ENCODE measurements at places on chromosomes 11 and 22.

DNA sequence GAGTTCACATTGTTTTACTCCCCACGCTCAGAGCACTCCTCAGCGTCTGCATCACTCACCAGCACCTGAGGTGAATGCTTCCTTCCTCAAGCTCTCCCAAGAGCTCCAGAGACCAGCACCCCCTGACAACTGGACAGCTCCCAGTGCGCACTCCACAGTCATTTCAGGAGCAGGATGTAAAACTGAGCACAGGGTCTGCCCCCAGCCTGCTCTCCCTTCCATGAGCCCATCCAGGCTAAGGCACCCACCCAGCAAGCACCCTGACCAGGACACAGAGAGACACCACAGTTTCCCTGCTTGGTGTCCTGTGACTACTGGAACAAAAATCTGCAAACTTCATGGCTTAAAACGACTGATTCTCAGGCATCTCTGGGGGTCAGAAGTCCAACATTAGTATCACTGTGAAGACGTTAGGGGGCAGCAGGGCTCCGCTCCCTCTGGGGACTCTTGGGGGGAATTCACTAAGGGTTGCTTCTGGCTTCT lies 3.3 kb downstream of the SCGB1D2 start:
- DNase-seq = no peak

DNA sequence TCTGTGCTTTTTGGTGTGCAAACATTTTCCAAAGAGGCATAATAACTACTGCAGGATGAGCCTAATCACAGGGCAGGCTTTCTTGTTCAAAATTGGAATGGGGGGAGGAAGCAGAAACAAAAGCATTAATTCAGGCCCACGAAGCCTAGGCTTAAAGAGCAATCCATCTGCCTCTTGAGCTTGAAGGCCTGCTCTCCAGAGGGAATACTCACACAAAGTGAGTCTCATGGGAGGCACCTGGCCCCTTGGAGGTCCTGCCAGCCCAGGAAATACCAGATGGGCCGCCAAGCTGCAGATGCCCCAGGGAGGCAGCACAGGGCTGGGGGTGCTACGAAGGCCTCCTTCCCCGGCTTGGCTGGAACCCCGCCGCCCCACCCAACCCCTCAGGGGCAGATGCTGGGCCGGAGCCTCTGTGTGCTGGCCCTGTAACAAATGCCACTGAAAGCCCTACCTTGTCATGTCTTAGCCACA lies 39.3 kb upstream of the COMT start:
- no peak for DNase-seq

- no peak for DNase-seq
Observed at GRCh38 chr11:22554221-22554620, 71.4 kb downstream of the FANCF start.

DNA sequence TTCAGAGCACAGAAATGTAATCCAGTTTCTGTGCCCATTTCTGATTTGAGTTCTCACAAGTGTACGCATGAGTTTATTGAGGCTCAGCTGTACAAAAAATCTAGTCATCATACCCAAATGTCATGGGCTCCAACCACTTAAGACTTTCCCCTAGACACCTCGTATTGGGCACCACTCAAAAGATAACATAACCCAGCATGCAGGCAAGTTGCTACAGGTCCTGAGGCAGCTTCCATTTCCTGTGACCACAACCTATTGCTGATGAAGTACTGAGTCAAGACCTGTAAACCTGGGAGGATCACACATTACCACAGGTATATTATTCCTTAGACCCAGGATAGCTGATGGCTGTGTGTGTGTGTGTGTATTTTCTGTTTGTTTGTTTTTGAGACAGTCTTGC lies 95.2 kb downstream of the MRTFA start:
- no peak for DNase-seq

DNA sequence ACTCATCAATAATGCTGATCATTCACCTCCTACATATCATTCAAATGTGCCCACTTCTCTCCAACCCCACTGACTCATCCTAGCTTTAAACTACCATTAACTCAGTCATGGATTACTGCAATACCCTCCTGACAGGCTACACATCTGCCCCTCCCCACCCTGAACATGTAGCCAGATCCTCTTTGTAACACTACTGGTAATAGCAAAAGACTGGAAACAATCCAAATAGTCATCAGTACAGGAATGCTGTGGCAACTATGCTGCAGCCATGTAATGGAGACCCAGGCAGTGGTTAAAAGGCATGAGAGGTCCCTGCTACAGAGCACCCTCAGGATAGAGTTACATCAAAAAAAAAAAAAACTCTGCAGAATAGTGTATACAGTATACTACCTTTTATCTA lies 16.6 kb downstream of the SLC43A3 start:
- no peak for DNase-seq

DNA sequence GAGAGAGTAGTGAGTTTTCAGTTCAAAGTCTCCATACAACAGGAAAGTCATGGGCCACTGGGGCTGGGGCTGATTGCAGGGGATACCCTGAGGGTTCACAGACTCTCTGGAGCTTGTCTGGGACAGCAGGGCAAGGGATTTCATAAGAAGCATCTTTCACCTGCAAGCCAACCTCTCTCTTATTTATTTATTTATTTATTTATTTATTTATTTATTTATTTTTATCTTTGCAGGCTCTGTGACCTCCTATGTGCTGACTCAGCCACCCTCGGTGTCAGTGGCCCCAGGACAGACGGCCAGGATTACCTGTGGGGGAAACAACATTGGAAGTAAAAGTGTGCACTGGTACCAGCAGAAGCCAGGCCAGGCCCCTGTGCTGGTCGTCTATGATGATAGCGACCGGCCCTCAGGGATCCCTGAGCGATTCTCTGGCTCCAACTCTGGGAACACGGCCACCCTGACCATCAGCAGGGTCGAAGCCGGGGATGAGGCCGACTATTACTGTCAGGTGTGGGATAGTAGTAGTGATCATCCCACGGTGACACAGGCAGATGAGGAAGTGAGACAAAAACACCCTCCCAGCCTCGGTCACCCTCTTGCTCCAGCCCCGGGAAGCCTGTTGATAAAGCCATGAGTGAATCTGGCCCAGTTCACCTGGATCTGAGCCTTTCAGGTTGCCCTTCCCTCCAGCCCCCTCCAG lies 68.4 kb downstream of the GGTLC2 start:
- DNase-seq = no peak

DNA sequence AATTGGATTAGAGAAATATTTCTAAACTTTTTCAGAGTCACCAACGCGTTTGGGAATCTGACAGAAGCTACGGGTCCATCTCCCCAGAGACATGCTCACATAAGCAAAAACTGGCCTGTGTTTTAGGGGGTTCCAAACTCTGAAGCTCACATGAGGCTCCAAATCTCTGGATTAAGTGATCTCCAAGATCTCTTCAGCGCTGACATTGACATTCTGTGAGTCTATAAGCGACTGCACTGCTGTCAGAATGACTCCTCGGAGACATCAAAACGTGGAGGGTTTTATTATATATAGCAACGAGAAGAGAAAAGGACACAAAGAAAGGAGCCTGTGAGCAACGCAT lies 642 bp upstream of the SIK2 start:
- DNase-seq = no peak

- DNase-seq = no peak
Observed at GRCh38 chr11:68007498-68008380, 2.4 kb upstream of the ALDH3B1 start.

DNA sequence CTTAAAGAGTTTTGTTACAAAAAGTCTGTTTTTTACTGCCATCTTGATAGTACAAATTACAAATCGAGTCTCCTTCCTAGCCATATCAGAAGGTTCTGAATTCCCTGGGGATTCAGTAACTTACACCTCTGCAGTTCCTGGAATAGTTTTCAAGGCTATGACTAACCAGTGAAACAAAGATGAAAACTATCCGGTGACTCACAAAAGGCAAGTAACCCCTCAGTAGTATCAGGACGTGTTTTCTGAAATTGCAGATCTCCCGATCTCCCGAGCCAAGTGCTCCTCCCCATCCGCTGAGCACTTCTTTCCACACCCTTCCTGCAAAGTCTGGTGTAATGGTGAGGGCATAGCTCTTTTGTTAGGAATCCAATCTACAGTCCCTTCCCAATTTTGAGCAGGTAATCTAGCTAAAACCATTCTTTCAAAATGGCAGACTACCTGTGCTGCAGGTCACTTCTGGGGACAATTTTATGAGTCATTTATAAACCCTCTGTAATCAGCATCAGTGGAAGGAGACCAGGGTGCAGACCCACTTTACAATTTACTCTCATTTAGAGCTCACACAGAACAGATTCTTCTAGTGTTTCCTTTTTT lies 7.7 kb downstream of the E2F8 start:
- no peak for DNase-seq

DNA sequence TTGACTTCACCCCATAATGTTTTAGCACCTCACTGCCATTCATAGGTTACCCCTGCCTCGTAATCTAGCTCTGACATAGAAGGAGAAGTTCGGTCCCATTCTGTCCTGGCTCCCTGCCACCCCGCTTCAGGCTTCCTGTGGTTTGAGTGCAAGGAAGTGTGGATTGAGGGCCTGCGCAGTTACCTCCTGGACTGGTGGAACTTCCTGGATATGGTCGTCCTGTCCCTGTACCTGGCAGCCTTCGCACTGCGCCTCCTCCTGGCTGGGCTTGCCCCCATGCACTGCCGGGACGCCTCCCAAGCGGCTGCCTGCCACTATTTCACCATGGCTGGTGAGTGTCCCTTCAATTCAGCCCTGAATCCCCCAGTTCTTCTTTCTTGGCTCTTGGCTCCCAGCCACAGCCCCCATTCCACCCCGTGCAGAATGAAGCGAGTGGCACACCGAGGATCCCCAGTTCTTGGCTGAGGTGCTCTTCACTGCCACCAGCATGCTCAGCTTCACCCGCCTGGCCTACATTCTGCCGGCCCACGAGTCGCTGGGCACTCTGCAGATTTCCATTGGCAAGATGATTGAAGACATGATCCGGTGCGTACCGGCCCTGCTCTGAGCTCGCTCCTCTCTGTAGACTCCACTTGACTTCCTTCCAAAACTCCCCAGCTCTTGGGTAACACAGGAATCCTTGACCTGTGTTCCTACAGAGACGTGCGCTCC lies 15.4 kb downstream of the ART5 start:
- no peak for DNase-seq

DNA sequence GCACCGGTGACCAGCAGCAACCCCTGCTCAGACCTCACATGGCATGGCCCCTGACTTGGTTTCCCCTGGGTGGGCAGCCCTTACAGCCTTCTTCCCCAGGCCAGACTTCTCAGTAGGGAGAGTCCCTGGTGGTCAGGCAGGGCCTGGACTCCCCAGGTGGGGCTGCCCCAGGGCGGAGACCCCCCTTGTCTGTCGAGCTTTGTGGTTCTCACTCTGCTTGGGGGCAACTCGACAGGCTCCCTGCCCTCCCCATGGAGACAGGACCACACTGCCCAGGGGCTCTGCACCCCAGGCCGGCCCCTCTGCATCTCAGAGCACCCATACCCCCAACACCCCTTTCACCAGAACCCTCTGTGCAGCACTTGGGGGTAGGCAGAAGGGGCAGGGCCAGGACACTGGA lies 87.7 kb downstream of the MORC2 start:
- DNase-seq = no peak

GRCh38 chr11:123853038-123853437 lies 32.4 kb downstream of the TMEM225 start:
- no peak for DNase-seq

DNA sequence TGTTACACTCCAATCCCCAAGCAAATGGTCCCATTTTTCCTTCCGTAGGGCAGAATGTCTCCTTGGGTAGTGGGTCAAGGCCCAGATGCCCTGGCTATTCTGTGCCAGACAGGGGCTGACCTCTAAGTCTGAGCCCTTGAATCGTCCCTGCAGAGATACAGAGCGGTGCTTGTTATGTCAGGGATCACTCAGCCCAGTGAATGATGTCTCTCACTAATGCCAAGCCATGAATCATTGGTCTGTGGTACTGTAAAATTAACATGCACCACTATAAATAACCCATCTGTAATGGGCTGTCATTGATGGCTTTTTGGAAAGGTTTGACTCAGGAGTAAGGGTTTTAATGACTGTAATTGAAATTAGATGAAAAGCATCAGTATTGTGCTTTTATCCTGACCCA lies 35.3 kb upstream of the KIRREL3 start:
- no peak for DNase-seq

DNA sequence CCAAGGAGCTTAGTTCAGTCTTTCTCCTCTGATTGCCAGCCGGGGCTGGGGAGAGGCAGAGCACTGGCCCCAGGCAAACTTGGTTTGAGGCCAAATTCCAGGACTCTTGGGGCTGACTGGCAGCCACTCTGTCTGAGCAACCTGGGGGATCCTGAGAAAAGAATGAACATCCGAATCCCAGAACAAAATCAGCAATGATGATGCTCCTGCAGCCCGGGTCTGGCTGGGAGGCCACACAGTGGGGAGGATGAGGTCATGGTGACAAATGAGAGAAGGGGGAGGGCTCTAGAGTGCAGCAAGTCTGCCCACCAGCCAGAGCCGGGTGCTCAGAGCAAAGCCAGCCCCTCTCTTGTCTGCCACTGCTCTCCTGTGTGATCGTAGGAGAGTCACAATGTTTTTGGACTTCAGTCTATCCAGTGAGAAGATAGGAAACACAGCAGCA lies 71.8 kb upstream of the PAX6 start:
- no peak for DNase-seq

DNA sequence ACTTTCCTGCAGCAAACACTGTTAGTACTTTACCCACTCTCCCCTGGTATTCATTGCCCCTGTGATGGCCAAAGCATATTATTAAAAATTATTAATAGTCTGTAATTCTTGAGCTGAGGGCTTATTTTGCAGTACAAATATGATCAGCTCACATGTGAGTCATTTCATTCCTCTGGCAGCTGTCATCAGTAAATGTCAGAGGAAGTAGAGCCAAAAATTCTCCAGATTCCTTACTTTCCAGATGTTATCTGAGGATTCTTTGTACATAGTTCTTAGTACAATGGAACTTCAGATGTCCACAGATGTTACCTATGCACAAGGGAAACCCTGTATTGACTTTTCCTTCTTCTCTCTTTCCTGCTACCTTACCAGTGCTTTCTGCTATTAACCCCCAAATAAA lies 12.5 kb downstream of the OR5B3 start:
- no peak for DNase-seq

DNA sequence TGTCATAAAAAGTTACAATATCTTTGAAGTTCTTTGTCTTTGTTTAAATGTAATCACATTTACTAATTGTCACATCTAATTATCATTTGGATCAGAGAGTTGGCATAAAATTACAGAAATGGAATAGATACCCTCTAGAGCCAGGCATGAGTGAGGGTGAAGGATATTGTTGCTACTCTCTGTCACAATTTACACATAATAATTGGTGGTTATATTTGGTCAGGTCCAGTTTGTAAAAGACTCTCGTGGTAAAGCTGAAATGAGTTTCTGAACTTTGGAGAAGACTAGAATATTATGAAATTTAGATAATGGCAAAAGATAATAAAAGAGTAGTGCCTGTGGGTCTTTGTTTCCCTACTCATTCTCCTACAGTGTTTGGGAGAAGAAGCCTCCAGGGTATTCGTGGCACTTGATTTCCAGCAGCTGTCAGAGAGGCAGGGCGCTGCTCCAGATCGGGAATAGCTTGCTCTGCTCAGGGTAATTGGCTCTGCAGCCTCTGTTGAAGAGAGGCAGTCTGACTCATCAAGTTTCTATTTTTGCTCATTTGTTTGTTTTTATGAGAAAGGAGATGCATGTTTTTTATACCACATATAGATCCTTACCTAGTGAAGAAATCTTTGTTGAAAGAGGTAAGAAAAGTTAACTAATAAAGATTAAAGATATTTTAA lies 349.9 kb downstream of the CNTN5 start:
- no peak for DNase-seq

- no peak for DNase-seq
Observed at GRCh38 chr11:110336054-110336453, 39.6 kb upstream of the RDX start.

- DNase-seq = no peak
Observed at GRCh38 chr22:50306753-50307749, at the start of gene PLXNB2. TSS of gene PLXNB2 (minus strand) at chr22:50307646. CDS start at chr22:50290584, 17,062 bp downstream.

GRCh38 chr11:133065847-133066485 lies 466.3 kb downstream of the OPCML start:
- DNase-seq = no peak

All from stimulated activated CD8-positive, alpha-beta memory T cell treated with anti-CD3 and anti-CD28 coated beads, Interleukin-7, amount 100 ng/mL, for 1 hour (primary cell).